ENCODE measurements at places on chromosomes 5 and 9.

GRCh38 chr5:19891658-19892057, 96.3 kb downstream of the CDH18 start:
- no peak for ATAC-seq

GRCh38 chr5:57804505-57804904, 321.9 kb upstream of the ACTBL2 start:
- no peak for ATAC-seq

DNA sequence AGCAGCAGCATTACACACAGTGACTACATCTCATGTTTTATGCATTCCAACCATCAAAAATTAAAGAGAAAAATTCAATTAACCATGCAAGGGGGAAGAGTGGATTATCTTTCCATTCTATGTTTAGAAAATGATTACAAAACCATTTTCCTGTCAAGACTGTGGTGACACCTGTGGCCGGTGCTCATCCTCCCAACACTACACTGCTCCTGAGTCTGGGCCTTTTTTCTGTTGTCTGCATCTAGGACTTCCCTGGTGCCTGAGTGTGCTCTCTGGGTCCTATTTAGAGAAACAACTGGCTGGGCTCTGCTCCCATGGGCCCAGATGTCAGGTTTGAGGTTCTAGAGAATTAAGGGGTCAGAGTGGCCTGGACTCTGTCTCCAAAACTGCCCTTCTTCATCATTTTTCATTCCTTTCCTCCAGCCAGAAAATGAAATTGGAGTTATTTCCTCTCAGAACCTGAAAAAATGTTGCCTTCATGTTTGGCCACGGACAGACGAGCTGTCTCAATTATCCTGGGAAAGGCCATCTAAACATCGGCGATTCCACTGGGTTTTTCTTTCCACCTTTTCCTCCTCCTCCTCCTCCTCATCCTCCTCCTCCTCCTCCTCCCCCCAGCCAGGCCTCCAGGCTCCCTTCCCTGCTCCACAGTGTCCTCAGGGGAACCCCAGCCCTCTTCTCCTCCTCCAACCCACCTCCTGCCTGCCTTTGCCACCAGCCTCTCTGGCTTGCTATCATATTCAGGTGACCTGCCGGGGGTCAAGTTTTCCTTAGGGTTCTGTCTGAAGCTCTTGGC, 11.4 kb upstream of the ARSI start:
- ATAC-seq: no peak

DNA sequence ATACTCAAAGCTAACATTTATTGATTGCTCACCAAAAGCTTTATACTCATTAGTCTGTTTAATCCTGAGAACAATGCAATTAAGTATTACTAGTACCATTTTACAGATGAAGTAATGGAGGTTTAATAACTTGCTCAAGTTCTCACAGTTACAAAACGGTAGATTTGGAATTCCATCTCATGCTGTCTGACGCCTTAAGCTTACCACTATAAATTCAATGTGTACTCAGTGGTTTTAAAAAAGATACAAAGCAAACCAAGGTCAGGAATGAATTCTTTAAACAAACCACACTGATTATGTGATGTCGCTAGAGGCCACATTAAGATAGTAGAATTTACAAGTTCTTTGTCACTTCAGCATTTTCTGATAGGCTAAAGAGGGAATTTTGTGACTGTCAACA, 1.2 kb upstream of the C5orf63 start:
- ATAC-seq: no peak

GRCh38 chr9:112380825-112381221, 915 bp downstream of the HSDL2 start:
- ATAC-seq: no peak

DNA sequence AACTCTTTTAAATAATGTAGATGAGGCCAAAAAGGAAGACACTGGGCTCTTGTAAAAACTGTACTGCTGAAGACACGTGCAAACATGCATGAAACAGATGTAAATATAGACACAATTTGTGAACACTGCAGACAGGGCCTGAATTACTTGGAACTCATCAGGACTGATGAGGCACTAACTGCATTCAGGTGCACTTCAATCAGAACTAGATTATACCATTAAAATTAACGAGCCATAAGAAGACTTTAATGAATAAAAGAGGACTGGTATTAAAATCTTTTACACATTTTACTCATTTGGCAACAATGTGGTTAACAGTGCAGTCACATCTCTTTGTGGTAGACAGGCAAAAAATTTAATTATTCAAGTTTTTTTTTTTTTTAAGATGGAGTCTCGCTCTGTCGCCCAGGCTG, 13.4 kb upstream of the ZCCHC9 start:
- no peak for ATAC-seq

- ATAC-seq: no peak
Measured at GRCh38 chr5:11878814-11879213, 25.4 kb downstream of the CTNND2 start.

DNA sequence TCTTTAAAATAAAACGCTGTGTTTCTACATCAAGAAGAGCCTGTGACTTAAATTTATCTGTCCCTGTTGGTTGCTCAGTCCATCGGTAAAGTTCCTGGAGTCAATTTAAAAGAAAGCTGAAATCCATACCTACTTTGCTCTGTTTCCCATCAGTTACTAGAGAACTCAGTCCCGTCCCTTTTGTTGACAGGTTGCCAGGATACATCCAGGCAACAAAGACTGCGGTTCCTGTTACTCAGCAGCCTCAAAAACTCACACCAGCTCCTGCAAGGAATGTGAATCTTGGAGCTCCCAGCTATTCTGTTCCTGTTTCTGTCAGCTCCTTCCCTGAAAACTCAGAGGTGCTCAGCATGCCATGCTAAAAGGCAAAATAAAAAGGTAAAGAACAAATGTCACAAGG, at the start of gene ZNF474:
Gene ZNF474, plus strand, starts transcription at position 241 of the 400 bp plus-strand sequence. CDS start 22,445 bp downstream, outside the sequence.
- ATAC-seq: peak; percentile 80

DNA sequence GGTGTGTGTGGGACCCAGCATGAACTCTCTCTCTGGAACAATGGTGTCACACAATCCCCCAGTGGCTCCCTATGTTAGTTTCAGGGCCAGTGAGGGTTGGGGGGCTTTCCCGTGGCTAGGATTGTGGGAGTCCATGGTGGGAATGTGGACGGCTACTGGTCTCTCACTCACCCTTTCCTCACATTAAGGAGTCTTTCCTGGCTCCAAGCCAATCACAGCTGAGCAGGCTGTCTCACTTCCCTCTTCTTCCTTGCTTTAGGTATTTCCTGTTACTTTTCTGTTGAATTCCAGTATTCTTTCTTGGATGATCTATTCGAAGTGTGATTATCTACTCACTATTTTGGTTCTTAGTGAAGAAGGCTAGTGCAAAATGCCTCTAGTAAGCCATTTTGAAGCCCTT, 324.4 kb upstream of the MPDZ start:
- ATAC-seq: no peak

DNA sequence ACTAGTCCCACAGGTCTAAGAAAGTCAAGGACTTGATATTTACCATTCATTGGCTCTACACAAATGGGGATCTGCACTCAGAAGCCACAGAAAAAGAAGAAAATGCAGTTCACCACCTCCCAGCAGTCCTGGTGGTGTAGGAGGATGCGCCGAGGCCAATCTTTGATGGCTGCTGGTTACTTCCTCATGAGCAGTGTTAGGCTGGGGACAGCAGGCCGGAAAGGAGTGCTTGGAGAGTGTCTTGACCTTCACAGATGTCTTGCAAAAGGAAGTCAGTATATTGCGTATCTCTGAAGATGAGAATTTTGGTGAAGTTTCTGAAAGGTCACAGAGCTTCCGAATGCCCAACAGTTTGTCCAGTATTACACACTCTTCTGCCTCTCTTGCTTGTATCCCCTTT, 597.0 kb downstream of the EBF1 start:
- no peak for ATAC-seq

DNA sequence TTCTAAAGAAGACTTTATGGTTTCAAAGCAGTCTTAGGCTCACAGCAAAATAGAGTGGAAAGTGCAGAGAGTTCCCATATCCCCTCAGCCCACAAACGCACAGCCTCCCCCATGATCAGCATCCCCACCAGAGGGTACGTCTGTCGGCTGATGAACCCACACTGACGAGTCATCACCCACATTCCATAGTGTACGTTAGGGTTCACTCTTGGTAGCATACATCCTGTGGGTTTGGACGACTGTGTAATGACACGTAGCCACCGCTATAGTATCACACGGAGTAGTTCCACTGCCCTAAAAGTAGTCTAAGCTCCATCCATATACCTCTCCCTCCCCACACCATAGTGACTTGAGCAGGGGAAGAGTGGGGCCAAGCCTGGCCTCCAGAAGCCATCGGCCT, 135.7 kb upstream of the PHYKPL start:
- no peak for ATAC-seq

- no peak for ATAC-seq
Measured at GRCh38 chr9:137317021-137317717, 15.1 kb upstream of the NRARP start.

DNA sequence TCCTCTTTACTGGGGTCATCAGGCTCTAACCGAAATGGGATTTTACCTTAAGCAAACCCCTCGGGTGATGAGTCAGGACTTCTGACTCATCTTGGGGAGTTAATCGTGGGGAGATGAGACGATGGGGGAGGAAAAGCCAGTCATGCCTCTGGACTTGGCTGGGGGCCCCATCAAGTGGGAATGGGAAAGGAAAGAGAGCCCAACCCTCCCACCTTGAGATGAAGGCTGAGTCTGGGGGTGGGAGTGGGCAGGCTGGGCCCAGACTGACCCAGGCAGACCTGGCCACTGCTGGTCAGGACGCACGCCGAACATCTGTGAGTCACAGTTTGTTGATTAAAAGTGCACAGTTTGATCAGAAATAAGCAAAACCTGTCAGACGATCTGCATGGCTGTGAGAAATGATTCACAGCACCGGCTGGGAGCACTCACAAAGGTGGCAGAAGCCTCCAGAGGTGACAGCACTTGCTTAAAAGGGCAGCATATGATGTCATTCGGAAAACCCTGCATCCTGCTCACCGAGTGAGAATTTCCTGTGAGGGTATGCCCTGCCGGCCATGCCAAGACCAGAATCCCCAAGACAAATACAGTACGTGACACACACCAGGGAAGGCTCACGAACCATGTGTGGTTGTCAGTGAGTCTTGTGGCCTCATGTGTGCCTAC, 50.0 kb upstream of the SLC25A51 start:
- peak; percentile 67 for ATAC-seq

GRCh38 chr5:132419502-132420468, 50.3 kb downstream of the SLC22A5 start:
- ATAC-seq: peak; percentile 68

GRCh38 chr9:27671636-27672035, 98.4 kb upstream of the C9orf72 start:
- no peak for ATAC-seq

- ATAC-seq: no peak
Measured at GRCh38 chr9:125534971-125535701, 171.9 kb downstream of the MAPKAP1 start.

DNA sequence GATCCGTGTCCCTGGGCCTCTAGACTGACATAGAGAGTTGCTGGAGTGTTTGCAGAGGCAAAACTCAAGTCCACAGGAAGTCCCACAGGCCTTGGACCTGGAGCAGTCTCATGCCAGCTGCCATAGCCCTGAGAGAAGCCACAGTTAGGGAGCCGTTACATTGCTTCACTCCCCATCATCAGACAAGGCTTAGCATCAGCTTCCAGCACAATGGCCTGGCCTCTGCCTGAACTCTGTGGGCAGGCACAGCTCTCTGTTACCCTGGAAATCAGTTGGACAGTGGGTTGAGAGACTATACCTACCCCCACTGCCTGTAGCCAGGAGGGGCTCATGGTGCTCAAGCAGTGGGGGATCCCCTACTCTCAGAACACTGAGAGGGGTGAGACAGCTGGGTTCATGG, 16.2 kb upstream of the C9orf72 start:
- ATAC-seq: no peak

DNA sequence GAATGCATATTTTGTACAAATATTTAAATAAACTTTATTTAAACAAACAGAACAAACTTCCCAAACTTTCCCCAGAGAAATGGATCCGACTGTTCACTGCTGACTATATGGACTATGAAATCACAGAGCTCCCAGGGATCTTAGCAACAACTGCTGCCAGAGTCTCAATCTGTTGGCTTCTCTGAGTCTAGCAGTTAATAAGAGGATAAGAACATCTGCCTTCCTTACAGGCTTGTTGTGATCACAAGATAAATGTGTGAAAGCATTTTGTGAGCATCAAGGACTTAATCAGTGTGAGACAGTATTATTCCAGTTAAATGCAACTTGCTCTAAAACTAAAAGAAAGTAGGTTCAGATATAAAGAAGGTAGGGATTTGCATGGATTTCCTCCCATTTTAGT, 31.4 kb upstream of the MYOT start:
- ATAC-seq: no peak

- peak; percentile 86 for ATAC-seq
Measured at GRCh38 chr5:172659909-172660628, 19.0 kb downstream of the NEURL1B start.

- ATAC-seq: no peak
Measured at GRCh38 chr5:81657386-81657785, 93.5 kb downstream of the SSBP2 start.

GRCh38 chr5:103177543-103177942, 57.4 kb downstream of the PPIP5K2 start:
- ATAC-seq: no peak

DNA sequence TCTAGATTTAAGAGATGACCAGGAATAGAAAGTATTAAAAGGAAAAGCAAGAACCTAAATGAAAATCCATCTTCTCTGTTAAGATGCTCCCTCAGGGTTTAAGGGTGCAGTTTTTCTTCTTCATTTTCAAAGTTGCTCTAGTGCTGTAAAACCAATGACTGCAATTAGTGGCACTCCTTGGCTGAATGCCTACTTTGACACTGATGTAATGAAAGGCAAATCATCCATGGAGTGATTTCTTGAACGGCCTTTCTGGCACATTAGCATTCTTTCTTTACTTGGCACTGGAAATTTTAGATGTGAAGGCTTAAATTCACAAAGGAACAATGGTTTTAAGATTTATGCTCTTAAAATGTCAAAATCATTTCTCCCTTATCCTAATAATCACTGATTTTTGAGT, 19.3 kb upstream of the ISCA1 start:
- no peak for ATAC-seq

DNA sequence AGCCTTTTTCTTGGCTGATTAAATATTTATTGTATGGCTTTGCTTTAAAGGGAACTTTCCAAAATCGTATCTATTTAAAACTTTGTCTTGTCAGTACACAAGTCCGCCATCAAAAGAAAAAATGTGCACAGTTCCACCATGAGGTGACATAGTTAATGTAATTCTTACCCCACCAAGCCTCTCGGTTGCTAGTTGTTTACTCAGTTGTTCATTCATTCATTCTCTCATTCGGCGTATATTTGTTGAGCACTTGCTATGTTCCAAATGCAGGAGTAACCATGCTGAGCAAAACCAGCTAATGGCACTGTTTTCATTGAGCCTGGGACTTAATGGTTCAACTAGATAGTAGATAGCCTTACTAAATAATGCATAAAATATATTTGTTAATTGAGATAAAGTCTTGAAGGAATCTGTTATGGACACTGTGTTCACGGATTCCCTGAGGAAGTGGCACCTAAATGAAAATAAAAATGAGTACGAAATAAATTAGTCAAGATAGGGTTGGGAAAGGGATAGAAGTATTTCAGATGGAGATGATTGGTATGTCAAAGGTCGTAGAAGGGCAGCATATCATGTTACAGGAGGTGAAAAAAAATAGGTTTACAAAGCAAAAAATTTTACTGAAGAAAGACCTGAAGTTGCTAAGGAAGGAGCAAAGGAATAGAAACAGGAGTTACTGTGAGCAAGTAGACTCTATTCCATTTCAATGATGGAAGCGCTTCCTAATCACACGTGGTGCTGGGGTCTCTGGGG, 1.5 kb downstream of the DCAF10 start:
- no peak for ATAC-seq

- ATAC-seq: no peak
Measured at GRCh38 chr5:57249265-57249874, 75.5 kb downstream of the GPBP1 start.

- ATAC-seq: no peak
Measured at GRCh38 chr9:70043285-70043684, 363 bp upstream of the MAMDC2 start.

Measured in gastroesophageal sphincter (tissue), 4 donors.